Fibroblast of skin of back (primary cell): ENCODE measurements at places on chromosomes 2 and 18.
A peak's percentile ranks its signal among the peaks of the same experiment; 100 is the strongest.

DNA sequence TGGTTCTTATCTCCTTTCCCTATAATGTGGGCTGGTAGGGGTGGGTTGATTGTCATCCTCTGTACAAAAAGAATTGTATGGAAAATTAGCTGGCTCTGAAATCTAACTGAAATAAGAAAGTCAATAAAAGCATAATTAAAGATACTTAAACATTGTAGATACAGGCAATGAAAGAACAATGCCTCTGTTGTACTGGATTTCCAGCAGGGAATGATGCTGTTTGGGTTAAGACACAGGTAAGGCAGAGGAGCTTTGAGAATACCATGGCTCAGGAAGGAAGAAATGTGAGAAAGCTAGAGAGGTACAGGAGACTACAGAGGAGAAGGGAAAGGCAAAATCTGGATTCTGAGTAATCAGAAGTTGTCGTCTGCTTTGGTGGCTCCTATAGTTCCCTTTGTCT, 10.1 kb downstream of the DTNA start:
- DNase-seq = no peak

GRCh38 chr18:68679528-68679927, 35.4 kb downstream of the TMX3 start:
- no peak for DNase-seq

DNA sequence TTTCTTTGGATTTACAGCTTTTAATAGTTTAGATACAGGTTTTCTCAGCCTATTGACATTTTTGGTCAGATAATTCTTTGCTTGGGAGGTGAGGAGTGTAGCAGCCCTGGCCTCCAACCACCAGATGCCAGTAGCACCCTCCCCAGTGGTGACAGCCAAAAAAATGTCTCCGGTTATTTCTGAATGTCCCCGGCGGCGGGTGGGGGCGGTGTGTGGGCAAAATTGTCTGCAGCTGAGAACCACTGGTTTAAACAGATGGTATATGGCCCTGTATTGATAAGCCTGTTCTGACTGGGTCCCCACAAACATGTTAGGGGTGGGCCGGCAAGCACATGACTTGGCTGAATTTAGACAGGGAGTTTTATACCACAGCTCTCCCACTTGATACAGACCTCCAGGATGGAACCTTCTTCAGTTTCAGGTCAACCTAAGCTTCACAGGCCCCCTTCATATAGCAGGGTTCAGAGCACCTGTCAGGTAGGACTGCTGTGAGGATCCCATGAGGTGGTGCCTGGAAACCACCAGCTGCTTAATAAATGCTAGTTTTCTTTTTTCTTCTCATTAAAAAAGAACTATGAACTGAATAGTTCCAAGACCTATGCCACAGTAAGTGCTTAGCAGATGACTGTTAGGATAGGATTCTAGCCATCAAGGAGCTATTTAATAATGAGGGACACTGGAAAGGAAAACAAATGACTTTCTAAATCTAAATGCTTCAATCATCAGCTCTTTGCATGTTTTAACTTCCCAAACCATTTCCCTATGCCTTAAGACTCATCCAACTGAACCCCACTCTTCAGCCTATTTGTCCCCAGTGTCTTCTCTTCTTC, 18.1 kb downstream of the LPIN2 start:
- no peak for DNase-seq

DNA sequence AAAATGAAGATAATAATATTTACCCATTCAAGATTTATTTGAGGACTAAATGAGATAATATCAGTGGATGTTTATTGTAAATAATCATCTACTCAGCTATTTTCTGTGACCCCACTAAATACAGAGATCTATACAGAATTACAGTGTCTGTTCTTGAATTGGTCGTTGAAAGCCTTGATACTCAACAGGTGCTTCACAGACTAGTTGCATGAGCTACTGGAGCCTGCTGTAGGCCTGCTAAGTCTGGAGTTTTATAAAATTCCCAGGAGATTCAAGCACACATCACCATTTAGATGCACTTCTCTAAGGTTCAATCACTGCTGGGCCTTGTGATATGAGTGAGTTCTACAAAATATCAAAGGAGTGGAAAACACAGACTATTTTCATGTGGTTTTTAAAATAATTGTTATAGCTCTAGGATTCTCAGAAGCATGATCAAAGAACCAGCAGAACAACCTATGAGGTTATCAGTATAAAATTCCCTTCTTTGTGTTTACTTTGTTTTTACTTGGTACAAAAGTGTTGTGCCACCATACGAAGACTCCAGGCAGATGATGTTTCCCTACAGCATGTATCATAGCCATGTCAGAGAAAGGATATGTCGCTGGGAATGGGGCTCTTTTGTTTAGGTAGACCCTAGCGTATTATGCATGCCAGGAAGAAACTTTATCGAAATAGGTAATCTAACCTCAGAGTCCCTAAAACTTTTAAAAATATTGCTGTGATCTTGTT, 7.1 kb downstream of the SULT1C4 start:
- no peak for DNase-seq

DNA sequence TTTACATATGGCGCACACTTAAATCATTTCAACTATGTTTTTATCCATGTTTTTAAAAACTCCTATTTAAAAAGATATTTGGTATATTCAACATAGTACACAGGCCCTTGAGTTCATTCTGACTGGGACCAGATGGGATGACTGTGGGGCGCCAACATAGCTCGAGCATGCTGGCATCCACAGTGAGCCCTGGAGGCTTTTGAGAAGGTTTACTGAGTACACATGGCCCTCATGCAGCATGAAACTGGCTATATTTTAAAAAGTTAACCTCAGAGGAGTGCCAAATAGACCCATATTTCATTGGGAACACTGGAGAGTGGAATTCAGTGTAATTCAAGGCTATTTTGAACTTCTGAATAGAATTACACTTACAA, 83.6 kb downstream of the CCDC85A start:
- DNase-seq = no peak

- DNase-seq = no peak
Observed at GRCh38 chr18:79203017-79203605, 133.9 kb downstream of the ATP9B start.

DNA sequence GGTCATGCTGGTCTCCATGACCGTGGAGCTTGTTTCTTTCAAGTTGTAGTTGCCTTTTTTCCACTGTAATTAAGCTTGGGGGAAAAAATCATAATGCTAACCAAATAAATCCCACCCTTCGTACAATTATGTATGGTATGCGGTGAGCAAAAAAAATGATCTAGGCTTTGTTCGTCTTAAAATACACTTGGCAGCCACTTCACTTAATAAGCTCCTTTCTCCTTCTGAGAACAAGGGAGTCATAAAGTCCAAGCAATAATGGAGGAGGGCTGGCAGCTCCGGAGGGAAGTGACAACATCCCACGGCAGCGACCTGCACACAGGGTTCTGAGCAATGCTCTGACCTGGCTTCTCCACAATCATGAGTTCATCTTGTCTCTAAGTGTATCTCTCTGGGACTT, 91.2 kb upstream of the KLHL29 start:
- DNase-seq = peak; percentile 44

DNA sequence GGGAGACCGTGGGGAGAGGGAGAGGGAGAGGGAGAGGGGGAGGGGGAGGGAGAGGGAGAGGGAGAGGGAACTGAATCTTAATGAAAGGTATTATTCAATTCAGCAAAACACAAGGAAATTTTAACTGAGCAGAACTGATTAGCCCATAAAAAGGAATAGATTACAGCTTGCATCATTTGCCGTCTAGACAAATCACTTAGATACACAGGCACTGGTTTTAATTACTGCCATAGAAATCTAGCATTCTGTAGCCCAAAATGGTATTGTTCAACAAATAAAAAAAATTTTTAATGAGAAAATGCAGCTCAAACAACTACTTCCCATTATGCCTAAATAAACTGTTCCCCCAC, 7.9 kb upstream of the KCNF1 start:
- no peak for DNase-seq

- DNase-seq = no peak
Observed at GRCh38 chr2:233417282-233417681, 63.0 kb downstream of the DGKD start.

GRCh38 chr2:178865146-178865936, 58.1 kb upstream of the TTN start:
- DNase-seq = peak; percentile 19

GRCh38 chr2:10241641-10242430, 60.9 kb upstream of the HPCAL1 start:
- no peak for DNase-seq

GRCh38 chr2:66581339-66582103, 146.6 kb downstream of the MEIS1 start:
- peak; percentile 51 for DNase-seq

GRCh38 chr18:39340418-39340817, 1774.8 kb upstream of the CELF4 start:
- DNase-seq = no peak

- peak; percentile 48 for DNase-seq
Observed at GRCh38 chr18:68056936-68057335, 540.4 kb upstream of the DSEL start.

DNA sequence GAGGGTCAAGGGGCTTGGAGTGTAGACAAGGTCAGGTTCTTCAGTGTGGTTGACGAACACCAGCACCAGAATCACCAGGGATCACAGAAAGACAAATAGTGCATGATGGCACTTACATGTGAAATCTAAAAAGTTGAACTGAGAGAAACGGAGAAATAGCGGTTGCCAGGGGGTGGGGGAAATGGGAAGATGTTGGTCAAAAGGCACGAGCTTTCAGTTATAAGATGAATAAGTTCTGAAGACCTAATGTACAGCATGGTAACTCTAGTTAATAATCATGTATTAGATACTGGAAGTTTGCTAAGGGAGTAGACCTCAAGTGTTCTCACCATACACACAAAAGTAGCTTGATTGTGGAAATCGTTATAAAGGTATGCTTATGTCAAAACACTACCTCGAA, 43.7 kb upstream of the DARS1 start:
- no peak for DNase-seq

DNA sequence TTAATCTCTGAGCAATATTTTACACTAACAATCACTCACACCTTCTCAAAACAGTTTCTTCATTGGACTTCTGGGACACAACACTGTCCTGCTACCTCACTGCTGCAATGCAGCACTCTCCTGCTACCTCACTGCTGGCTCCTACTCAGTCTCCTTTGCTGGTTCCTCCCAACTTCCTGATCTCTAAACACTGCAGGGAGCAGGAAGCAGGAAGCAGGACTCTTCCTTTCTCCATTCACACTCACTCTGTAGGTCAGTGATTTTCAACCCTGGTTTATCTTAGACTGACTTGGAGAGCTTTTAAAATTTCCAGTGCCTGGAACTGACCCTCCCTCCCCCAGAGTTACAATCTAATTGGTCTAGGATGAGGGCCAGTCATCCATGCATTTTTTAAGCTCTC, 243.4 kb upstream of the RBBP8 start:
- no peak for DNase-seq

DNA sequence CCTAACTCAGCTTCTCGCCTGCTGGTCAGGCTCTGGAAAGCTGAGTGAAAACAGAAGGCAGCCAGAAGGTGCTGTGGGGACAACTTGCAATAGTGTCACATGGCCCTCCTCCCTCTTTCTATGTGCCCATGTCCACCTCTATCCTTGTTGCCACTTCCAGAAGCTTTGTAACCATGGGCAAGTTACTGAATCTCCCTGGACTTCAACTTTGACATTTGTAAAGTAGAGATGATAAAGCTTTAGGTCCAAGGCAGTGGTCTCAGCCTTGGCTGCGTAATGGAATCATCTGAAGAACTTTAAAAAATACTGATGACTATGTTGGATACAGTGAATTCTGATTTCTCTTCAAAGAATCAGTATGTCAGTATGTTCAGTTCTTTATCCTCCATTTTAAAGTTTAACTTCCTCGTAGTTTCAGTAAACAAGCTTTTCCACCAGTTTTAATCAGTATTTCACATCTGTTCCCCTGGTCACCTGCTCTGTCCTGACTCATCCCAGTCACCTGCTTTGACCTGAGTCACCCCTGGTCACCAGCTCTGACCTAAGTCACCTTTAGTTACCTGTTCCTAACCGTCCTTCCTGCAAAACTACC, 245.2 kb upstream of the STON1 start:
- no peak for DNase-seq

GRCh38 chr2:240528406-240529040, 29.3 kb downstream of the ANKMY1 start:
- DNase-seq = no peak

DNA sequence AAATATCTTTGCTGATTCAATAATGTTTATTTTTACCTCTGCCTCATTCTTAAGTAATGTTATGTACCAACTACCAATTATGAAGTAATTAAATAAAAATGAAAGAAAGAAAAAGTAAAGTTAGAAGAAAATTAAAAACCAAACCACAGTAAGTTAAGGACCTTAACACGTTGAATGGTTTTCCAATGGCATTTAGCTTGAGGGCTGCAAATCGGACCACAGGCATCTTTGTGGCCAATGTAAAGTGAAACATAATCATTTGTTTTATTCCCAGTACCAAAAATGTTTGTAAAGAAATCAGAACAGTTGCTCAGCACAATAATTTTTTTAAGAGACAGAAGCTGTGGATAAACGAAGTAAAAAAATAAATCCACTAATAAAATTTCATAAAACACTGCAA, 1455.5 kb upstream of the ZEB2 start:
- no peak for DNase-seq

GRCh38 chr2:172464400-172465129, 37.2 kb downstream of the ITGA6 start:
- no peak for DNase-seq

DNA sequence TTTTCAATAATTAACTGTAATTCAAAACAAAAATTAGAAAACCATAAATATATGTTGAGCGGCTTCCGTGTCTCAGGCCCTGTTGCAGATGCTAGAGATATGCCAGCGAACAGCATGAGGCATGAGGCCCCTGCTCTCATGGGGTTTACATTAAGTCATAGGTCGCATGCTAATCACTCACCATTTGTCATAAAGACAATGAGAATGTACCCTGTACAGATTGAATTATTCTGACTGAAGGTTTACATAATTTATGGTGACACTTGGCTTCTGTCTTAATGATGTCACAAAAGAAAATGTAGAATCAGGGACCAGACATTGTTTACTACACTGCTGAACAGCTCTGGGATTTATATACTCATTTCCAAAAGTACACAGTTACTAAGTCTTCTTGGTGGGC, 5.9 kb upstream of the VAPA start:
- no peak for DNase-seq

GRCh38 chr2:140376686-140377085, 1596.5 kb upstream of the NXPH2 start:
- no peak for DNase-seq

DNA sequence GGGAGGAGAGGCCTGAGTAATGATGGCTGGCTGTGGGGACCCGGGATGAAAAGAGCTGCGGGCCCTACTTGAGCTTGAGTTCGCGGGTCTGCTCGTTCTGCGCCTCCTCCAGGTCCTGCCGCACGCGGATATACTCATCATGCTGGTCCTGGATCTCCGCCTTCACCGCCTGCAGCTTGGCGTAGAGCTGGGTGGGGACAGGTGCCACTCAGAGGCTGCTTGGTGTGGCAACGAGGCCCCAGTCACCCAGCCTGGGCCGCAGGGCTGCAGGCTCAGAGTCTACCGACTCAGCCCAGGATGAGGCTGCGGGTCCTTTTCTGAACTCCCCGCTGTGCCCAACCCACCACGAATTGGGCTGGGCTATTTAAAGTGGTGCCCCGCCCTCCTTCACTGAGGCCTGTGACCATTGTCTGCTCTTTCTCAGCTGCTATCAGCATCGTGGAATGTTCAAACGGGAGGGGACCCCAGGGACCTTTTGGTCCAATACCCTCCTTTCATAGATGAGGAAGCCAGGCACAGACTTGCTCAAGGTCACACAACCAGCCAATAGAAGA, 28.0 kb downstream of the KIF3C start:
- DNase-seq = no peak
